Islet precursor cell (in vitro differentiated cells): ENCODE measurements at places on chromosomes 5 and 9.

GRCh38 chr9:115553060-115553773, 435.3 kb upstream of the TNC start:
- no peak for DNase-seq

DNA sequence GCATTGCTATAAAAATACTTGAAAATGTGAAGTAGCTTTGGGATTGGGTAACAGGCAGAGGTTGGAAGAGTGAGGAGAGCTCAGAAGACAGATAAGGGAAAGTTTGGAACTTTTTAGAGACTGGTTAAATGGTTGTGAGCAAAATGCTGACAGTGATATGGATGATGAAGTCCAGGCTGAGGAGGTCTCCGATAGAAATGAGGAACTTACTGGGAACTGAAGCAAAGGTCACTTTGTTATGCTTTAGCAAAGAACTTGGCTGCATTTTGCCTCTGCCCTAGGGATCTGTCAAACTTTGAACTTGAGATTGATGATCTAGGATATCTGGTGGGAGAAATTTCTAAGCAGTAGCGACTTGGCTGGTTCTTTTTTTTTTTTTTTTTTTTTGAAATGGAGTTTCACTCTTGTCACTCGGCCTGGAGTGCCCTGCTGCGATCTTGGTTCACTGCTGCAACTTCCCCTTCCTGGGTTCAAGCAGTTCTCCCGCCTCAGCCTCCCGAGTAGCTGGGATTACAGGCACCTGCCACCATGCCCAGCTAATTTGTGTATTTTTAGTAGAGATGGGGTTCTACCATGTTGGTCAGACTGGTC, 998.9 kb downstream of the TLE1 start:
- no peak for DNase-seq

- DNase-seq, result peak; percentile 92
Measured at GRCh38 chr9:128244837-128245231, 31.0 kb downstream of the GOLGA2 start.

DNA sequence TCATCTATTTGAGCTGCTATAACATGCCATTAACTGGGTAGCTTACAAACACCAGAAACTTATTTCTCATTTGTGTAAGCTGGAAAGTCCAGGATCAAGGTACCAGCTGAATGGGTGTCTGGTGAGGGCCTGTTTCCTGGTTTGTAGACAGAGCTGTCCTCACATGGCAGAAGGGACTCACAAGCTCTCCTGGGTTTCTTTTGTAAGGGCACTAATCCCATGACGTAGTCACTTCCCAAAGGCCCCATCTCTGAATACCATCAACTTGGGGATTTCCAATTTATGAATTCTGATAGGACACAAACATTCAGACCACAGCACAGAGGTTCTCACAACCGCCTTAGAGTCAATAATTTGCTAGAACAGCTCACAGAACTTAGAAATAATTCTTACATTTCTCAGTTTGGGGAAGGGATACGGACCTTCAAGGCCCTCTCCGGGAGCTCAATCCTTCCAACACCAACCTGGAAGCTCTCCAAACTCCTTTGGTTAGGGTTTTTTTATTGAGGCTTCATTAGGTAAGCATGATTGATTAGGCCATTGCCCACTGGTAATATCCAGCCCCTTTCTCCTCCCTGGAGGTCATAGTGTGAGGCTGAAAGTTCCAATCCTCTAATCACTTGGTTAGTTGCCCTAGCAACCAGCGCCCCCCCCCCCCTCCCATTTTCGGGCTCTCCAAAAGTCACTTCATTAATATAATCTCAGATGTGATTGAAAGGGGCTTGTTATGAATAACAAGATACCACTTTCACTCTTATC, 7.6 kb upstream of the DNAJA1 start:
- DNase-seq, result no peak

DNA sequence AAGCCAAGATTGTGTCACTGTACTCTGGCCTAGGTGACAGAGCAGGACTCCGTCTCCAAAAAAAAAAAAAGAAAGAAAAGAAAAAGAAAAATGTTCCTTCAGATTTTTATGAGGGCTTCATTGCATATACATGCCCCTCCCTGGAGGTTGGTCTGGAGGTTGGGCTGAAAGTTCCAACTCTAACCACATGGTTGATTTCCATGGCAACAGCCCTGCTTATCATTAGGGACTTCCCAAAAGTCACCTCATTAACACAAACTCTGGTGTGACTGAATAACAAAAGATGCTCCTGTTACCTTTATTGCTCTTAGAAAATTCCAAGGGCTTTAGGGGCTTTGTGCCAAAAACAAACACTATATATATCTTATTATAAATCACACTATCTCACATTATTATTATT, 113.8 kb downstream of the TMC1 start:
- no peak for DNase-seq

GRCh38 chr5:8383616-8384015, 514.7 kb downstream of the MTRR start:
- DNase-seq, result no peak

DNA sequence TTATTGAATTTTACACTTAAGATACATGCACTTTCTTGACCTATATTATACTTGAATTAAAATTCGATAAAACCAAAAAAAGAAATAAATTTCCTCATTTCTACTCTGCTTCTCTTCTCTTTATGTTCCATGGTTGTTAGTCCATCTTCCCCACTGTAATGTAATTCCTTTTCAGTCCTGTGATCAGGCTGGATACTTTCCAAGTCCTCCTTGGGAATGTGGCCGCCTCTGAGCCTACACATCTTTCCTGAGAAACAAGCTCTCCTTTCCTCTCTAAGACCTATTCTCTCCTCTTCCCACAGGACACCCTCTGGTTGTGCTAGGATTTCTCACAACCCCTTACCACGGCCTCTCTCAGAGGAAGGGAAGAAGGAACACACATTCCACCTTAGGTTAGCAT, 285.1 kb downstream of the DNAH5 start:
- DNase-seq, result no peak

DNA sequence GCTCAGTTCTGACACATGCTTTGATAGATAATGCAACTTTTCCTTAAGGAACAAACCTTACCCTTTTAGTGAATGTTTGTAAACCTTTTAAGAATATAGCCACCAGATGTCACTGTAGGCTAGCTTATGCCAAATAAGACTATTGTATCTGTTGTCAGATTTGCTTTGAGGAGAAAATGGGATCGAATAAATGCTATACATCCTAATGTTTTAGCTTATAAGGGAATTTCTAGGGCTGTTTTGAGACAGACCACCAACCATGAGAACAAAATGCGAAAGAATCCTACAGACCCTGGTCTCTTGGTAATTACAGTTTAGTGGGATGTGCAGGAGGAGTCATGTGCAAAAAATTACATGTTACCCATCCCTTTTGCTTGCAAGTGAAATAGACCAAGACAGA, 127.6 kb upstream of the NMUR2 start:
- DNase-seq, result no peak

DNA sequence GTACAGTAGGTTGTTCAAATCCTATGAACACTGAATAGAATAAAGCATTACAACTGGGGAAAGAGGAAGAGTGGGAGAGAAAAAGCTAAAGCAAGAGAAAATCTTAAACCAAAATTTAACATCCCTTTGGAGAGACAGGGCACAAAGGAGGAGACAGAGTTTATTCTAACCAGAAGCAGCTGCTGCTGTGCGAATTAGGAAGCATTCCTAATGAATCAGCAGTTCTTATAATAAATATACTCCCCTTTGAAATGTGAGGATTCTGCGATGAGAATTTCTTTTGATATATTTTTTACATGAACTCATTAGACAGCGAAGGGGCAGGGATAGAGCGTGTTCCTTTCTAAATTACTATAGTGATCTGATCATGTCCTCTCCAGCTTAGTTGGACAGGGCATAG, 233.4 kb downstream of the DENND1A start:
- no peak for DNase-seq

GRCh38 chr5:125868036-125868435, 555.2 kb upstream of the GRAMD2B start:
- DNase-seq, result no peak

DNA sequence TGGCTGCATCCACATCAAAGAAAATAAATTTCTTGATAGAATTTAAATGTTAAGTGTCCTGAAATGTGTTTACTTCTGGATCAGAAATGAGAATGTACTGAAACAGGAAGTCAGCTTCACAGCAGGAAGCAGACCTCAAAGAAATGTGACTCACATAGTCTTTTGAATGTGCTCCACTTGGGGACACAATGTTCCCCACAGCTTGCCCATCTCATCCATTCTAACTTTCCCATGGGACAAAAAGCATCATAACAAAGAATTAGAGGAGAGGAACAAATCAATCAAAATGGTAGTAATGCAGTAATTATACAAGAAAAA, 85.7 kb downstream of the GRAMD2B start:
- no peak for DNase-seq

DNA sequence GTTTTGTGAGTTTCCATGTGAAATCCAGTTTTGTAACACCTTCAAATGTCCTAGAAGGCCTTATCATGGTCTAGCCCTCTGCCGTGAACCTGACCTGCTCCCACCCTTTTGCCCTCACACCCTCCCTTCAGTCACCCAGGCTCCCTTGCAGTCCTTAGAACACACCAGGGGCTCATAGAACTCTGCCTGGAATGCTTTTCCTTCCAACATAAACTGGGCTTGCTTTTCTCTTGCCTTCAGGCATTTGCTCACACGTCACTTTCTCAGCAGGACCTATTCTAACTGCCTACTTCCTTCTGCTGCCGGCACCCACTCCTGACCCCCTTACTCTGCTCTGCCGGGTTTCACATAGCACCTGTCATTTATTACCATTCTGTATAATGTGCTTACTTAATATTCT, 111.9 kb downstream of the PDE8B start:
- DNase-seq, result peak; percentile 82

DNA sequence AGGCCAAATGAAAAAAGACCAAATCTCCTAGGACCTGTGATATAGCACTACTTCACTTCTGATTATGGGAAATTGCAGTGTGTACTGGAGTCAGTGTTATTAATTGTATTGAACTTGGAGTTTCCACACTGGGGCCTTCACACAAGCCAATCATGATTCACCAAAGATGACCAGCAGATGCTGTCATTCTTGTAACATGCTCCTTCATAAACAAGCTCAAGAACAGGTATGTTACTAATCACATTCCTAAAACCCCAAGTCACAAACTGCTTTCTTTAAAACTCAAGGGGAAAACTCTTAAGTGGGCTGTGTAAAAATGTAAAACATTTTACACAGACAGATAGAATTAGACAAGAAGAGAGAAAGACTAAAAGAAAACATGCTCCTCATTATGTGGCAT, 5.6 kb downstream of the KLHL3 start:
- DNase-seq, result no peak

DNA sequence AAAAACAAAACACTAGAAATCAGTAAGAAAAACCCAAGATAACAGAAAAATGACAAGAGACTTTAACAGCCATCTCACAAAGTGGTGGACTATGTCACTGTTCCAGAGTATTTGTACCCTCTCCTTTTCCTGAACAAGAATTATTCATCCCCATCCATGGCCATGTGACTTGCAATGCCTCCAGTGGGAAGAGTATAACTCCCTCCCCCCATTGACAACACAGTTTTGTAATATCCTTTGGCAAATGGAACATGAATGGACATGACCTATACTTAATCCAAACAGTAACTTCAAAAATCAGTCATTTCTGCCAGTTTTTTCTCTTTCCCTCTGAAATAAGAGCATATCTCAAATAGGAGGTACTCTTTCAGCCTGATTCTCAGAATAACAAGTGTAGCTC, 33.9 kb downstream of the PTBP3 start:
- no peak for DNase-seq

GRCh38 chr5:147482706-147483180, 27.1 kb downstream of the DPYSL3 start:
- no peak for DNase-seq

DNA sequence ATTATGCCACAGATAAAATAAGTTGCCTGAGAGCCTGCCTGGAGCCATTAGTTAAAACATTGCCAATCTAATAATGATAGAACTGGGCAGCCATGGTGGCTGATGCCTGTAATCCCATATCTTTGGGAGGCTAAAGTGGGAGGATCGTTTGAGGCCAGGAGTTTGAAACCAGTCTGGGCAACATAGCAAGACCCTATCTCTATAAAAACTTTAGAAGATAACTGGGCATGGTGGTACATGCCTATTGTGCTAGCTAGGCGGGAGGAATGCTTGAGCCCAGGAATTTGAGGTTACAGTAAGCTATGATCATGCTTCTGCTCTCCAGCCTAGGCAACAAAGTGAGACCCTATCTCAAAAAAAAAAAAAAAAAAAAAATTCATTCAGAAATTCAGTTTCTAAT, 52.6 kb downstream of the RAI14 start:
- no peak for DNase-seq

DNA sequence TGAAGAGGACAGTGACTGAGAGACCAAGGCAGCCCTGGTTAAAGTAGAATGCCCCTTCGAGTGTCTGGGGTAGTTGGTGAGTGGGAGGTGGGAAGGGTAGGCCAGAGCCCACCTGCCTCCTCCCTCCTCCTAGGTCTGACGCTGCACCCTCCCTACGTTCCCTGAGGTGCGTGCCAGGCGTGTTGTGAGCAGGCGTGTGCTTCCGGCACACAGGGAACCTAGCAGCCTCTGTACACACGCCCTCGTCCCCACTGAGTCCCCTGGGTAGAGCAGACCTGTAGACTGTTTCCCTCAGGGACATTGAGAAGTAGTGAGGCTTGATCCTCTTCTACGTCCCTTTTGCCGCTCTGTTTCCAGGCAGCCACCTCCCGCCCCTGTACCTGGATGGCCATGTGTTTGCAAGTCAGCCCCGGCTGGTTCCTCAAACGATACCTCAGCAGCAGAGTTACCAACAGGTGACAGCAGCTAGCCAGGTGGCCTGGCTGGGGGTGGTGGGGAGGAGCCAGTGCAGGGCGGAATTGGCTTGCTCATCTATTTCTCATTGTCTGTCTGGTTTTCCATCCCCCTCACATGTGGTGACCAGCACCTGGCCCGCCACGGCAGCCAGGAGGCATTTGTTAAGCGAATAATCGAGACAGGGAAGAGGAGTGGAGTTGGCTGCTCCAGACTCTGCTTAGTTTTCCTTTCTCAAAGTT, 16.8 kb upstream of the POMT1 start:
- DNase-seq, result peak; percentile 52

- DNase-seq, result peak; percentile 74
Measured at GRCh38 chr5:112109331-112110007, 309.6 kb downstream of the EPB41L4A start.

GRCh38 chr9:82722561-82722960, 340.4 kb downstream of the RASEF start:
- DNase-seq, result no peak

DNA sequence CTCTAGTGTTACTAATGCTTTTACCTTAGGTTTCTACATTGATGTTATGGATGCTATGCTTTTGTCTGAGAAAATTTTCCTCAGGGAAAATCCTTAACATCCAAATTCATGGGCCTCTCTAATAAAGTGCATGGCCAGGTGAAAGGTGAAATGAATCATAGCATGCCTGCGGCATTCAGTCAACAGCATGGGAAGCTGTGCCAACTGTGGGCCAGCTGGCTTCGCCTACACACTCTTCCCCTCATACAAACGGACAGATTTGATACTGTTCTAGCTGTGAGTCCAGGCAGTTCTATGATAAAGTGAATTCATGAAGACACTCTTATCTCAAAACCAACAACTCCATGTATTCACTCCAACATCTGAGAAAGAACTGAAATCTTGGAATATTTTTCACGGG, 374.1 kb downstream of the PLK2 start:
- DNase-seq, result no peak
